ENCODE measurements at places on chromosomes 5 and 9.

DNA sequence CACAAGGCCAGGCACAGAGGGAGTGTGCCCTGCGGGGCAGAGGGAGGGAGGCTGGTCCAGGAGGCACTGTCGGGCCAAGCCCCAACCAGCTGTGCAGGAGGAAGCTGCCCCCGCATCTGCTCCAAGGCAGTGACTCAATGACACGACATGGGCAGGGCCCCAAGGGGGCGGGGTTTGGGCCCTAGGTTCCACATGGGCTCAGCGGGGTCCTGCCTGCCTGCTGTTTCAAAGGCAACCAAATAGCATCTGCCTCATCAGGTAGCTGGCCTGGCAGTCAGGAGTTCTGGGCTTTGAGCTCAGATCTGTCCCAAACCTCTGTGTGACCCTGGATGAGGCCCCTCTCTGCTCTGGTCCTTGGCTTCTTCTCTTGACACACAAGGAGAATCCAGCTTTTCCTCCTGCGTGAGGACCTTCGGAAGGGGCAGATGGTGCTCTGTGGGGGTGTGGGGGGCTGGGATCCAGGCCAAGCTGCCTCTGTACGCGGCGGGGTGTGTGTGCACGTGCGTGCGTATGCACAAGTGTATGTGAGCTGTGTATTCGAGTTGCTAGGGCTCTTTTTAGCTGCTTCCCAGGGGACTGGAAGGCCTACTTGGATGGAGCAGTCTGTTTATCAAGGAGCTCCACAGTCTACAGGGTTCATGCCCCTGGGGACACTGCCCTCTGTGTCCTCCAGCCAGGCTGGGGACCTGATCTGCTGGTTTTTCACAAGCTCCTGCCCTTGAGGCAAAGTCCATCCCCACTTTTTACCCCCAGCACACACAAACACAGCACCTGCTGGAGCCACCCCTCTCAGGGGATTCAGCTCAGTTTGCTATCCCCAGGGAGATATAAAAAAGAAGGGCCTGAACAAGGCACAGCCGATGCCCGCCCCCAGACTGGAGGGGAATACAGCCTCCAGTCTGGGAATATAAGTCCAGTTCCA is 138.9 kb downstream of the RGS3 start:
- DNase-seq, result peak; percentile 87

DNA sequence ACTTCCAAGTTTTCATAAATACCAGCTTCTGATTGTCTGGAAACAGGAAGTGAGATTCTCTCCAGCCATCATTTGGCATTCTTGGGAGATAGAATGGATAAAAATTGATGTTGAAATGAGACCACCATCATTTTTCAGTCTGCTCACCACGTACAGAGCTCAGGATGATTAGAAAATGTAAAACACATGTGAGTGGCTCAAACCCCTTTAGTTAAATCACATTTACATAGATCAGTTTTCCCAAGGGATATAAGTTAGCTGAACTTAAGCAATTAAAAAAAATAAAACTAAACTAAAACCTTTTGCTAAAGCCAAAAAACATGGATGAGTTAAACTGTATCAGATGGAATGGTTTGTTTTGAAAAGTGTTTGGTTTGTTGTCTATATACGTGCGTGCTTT is 37.1 kb upstream of the GDNF start:
- no peak for DNase-seq

DNA sequence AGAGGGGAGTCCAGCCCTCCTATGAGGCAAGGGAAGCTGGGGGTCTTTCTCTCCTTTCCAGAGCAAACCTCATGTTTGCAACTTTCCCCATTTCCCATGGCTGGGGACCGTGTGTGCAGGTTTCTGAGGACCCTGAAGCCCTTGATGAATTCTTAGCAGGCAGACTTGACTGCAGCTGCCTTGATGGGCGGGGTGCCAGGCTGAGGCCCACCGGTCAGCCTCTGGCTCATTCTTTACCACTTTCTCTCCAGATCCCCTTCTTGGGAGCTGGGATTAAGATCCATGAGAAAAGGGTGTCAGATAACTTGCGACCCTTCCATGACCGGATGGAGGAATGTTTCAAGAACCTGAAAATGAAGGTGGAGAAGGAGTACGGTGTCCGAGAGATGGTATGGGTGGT is 30.0 kb upstream of the FOXI1 start:
- no peak for DNase-seq

GRCh38 chr5:80782626-80783025 is 127.8 kb upstream of the DHFR start:
- no peak for DNase-seq

DNA sequence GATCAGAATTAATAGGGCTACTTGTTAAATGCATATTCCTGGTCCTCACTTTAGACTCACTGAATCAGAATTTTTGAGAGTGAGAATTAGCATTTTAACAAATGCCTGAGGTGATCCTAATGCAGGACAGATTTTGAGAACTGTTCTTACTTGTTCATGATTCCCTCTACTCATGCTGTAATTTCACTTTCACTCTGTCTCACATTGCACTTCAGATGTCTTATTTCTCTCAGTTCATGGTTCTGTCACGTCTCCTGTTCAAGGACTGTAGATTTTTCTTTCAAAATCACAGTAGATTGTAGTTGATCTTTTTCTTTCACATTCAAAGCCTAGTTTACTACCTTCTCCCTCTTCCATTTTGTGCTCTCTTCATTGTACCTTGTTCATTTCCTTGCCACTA is 54.3 kb downstream of the ADGRV1 start:
- no peak for DNase-seq

DNA sequence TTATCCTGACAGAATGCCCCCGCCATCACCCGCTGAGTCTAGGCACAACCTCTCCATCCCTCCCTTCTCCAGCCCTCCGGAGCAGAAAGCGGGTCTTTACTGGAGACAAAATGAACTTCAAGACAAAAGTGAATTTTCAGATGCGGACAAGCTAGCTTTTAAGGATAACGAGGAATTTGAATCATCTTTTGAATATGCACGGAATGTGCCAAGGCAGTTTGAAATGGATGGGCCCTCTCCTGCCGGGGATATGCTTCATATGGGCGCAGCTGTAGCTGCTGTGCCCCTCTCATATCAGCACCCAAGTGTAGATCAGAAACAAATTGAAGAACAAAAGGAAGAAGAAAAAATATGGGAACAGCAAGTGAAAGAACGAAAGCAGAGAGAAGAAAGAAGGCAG is 37.5 kb downstream of the CPLANE1 start:
- no peak for DNase-seq

- DNase-seq, result peak; percentile 62
Observed at GRCh38 chr9:95505717-95506427, 10.9 kb downstream of the PTCH1 start.

DNA sequence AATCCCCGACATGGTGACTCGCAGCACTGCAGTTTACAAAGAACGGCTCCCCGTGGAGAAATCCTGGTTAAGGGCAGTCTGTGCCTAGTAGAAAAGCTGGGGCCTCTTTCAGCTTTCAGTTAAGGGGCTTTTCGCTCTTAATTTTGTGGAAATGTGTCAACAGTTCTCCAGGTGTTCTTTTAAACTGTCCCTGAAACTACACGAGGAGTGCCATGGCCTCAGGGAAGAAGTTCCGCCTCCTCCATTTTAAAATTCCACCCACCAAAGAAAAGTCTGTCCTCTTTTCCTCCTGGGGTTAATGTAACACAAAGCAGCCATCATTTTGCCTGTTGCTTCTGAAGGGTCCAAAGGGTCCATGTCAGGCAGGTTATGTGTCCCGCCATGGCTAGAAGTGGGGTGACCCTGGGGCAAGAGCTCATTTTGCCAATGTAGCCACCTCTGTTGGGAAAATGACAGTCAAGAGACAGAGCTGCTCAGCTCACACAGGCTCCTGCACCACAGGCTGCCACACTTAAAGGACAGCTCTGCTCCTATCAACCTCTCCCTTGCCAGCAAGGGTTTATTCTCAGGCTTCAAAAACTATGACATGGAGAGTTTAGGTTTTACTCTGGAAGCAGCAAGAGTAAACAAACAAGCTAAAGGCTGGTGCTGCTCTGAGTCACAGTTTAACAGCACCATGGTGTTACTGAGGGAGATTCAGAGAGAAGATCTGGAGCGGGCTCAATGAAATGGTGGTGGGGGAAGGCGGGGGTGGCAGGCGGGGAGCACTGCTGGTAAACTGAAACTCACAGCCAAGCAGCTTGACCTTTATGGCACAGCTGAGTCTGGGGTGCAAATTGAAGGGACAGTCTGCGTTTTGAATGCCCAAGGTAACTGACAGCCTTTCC is 3.2 kb downstream of the WHRN start:
- peak; percentile 72 for DNase-seq

DNA sequence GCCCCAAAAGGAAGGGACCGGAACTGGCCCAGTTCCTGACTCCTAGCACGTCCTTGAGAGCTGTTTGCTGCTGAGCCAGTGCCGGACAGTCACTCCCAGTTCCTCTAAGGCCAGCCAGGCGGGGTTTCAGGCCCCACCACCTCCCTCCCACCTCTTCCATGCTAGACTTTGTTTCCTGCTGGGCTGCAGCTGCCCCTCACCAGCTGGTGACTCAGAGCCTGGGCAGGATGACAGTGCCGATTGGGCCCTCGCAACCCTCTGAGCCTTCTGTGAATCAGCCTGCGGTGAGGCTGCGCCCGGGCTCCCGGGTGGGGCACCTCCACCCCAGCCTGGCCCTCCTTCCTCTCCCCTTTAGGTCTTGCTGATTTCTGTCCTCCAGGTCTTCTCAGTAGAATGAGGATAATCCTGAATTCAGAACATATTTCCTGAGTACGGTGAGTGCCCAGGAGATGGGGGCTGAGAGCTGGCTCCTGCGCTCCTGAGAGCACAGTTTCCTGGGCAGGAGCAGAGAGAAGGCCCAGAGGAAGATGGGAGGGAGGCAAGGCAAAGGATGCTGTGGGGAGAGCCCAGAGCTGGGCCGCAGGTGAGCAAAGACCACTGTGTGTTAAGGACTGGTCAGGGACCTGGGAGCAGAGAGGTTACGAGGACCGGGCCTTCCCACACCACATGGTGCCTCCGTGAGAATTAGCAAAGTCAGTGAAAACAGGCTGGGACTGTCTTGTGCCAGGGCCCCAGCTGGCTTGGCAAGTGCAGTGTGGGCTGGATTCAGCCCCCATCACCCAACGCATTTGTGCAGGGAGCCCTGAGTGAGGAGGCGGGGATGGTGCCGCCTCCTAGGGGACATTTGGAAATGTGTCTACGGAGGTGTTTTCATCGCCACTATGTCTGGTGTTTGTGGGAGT is 32.9 kb upstream of the STXBP1 start:
- DNase-seq, result peak; percentile 81

DNA sequence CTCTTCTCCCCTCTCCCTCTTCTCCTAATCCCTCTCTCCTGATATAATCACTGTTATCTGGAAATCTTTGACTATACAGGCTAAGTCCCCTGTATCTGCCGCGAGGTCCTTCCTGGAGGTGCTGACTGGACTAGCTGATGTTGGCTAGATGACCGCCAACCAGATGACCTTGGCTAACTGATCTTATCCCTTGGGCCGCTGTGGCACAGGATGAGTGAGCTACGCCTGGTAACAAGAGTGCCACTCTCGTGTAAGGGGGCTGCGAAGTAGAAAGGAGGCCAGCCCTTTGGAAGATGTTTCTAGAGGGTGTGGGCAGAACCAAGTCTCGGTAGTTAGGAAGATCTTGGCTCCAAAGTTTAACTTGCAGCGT is 345 bp upstream of the PRRC1 start:
- peak; percentile 60 for DNase-seq

DNA sequence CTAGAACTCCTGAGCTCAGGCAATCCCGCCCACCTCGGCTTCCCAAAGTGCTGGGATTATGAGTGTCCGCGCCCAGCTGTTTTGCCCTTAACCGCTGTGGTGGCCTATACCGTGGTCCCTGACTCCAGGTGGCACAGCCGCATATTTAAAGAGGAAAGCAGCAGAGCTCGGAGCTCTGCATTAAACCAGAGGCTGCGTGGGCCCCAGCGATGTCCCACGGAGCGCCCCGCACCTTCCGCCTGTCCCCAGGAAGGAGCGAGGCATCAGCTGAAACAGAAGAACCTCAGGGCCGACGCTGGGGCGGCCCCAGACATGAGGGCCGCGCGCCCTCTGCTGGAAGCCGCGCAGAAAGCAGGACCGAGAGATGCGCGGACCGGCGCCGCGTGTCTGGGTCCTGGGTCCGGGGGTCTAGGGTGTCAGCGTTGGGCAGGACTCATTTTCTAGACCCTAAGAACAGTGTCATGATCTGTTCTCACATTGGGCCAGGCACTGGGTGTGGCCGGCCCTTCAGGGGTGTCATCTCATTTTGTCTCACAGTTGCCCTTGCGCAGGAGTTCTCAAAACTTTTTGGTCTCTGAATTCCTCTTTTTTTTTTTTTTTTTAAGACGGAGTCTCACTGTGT is 37.7 kb downstream of the LAMC3 start:
- peak; percentile 89 for DNase-seq

DNA sequence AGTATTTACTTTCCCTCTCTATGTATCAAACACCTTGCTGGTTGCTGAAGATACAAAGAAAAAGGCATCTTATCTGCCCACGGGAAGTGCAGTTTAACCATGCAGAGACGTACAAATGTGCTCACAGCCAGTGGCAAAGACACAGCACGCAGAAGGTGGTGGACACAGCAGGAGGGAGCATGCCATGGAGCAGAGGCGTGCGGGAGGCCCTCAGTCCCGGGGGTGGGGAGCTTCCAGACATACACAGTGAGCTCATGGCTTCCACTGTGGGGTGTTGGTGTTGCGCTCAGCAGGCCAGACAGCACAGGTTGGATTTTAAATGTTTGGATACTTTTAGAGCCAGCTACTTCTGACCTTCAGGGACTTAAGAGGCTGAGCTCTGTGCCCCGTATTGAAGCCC is 8.8 kb upstream of the BARX1 start:
- no peak for DNase-seq

- no peak for DNase-seq
Observed at GRCh38 chr5:39762761-39763160, 338.0 kb upstream of the DAB2 start.

GRCh38 chr5:131475541-131475941 is 159.5 kb downstream of the RAPGEF6 start:
- no peak for DNase-seq

- DNase-seq, result no peak
Observed at GRCh38 chr9:19469271-19469670, 60.5 kb downstream of the ACER2 start.

GRCh38 chr9:135046739-135047350 is 40.6 kb upstream of the OLFM1 start:
- no peak for DNase-seq

- no peak for DNase-seq
Observed at GRCh38 chr9:34665067-34665380, 2.6 kb upstream of the CCL27 start.

GRCh38 chr5:122102825-122103224 is 24.8 kb upstream of the LOX start:
- DNase-seq, result no peak

DNA sequence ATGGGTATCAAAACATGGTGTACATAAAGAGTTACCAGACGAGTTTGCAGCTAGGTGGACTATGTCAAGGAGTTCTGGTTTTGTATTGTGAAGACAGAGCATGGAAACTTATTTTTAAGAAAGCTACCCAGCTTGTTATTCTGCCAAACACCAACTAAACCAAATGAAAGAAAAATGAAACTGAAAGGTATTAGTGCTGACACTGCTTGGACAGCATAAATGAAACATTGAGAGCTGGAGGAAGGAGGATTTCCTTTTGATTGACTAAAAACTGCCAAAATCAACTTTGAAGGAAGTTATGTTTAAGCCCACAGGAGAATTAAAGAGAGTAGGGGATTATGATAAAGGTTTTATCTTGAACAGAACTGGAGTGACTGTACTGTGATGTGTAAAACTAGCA is 766.2 kb downstream of the PTPRD start:
- no peak for DNase-seq
